ENCODE measurements at places on chromosomes 5 and 9.

GRCh38 chr5:67047616-67048015, 149.0 kb downstream of the CD180 start:
- no peak for ATAC-seq

DNA sequence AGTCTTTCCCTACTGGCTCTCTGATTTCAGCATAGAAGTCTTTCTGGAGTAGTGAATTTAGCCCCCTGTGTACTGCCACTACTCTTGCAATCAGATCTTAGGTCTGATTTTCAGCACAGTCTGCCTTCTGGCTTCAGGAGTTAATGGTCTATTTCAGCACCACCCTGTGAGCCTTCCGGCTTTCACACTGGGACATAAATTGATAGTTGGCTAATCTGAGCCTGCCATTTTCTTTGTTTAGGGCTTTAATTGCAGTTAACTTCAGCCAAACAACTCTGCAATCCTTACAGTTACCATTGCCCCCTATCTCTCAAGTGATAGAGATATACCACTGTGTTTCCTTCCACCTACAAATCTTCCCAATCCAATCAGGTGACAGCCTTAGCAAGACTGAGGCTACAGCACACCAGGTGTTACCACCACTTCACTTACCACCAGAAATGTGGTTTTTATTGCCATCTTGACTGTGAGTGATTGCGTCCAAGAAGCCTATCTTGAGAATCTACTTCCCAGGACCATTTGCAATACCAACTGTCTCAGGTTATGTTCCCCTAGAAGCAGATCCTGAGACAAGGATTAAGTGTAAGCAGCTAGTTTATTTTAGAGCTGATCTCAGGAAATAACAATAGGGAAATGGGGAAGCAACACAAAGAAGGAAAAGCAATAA, 51.9 kb upstream of the NEK6 start:
- ATAC-seq = no peak

- no peak for ATAC-seq
Observed at GRCh38 chr9:91275655-91276054, 86.1 kb downstream of the AUH start.

GRCh38 chr5:107618242-107618641, 52.5 kb downstream of the EFNA5 start:
- ATAC-seq = no peak

DNA sequence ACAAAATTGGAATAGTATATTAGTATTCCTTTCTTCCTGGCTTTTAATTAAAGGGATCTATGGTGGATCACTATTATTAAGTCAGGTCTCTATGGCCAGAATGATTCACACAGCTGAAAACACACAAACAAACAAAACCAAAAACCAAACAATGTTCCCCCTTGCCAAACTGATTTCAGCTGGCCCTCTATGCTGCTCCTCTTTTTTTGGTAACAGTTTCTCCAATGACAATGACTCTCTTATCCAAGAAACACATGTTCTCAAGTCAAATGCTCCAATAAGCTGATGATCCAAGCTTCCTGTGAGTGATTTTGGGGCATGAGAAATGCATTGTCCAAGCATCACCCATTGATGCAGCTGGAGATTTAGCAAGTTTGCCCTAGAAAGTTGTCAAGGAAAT, 193.4 kb upstream of the TUT7 start:
- ATAC-seq = no peak

GRCh38 chr9:106892632-106893031, 29.7 kb downstream of the ZNF462 start:
- no peak for ATAC-seq

- ATAC-seq = no peak
Observed at GRCh38 chr9:28007097-28007817, 434.0 kb upstream of the C9orf72 start.

DNA sequence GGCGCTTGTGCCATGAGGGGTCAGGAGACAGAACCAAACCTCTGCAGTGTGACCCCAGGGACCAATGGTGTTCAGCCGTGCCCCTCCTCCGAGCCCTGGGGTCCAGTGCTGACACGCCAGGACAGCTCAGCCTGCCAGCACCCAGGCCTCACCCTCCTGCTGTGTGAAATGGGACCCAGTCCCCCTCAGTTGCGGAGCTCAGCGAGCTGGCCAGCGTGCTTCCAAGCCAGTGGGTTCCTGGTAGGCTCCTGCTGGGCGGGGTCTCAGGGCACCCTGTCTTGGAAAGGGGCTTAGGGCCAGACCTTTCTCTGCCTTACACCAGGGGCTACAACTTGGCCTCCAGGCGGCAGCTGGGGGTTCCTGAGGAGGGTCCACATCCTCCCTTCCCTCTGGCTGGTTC, 4.4 kb downstream of the RNF44 start:
- ATAC-seq = no peak

DNA sequence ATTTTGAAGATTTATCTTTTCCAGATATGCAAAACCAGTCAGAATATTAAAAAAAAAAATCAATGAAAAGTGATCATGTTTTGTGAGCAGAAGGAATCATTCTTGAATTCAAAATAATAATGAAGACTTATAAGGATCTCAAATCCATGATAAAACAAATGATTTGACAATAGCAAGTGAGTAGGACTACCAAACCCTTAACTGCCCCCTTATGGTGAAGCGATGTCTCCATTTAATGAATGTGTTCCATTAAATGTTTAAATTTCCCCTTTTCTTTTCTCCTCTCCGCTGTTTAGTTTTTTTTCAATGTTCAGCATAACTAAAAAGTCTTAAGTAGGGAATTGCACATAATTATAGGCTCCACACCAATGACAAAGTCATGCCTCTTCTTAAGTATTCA, 12.2 kb upstream of the MARCHF3 start:
- ATAC-seq = no peak

DNA sequence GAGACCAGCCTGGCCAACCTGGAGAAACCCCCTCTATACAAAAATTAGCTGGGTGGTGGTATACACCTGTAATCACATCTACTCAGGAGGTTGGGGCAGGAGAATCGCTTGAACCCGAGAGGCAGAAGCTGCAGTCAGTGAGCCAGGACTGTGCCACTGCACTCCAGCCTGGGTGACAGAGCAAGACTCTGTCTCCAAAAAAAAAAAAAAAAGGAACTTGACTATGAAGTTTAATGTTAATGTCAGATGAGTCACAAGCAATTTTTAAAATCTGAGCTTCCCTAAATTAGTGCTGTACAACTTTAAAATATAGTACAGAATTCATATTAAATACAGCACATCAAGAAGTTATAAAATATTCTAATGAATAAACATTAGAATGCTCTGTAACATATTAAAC, 1.5 kb downstream of the MEIKIN start:
- no peak for ATAC-seq

GRCh38 chr9:6268826-6269397, 53.3 kb downstream of the IL33 start:
- ATAC-seq = no peak

Data from activated CD4-positive, CD25-positive, alpha-beta regulatory T cell treated with anti-CD3 and anti-CD28 coated beads, Interleukin-2, amount 50 U/mL, for 24 hours (primary cell).